ENCODE measurements at places on chromosomes 1 and 21.

GRCh38 chr1:22088331-22088730 lies 35.8 kb downstream of the CDC42 start:
- DNase-seq: no peak

DNA sequence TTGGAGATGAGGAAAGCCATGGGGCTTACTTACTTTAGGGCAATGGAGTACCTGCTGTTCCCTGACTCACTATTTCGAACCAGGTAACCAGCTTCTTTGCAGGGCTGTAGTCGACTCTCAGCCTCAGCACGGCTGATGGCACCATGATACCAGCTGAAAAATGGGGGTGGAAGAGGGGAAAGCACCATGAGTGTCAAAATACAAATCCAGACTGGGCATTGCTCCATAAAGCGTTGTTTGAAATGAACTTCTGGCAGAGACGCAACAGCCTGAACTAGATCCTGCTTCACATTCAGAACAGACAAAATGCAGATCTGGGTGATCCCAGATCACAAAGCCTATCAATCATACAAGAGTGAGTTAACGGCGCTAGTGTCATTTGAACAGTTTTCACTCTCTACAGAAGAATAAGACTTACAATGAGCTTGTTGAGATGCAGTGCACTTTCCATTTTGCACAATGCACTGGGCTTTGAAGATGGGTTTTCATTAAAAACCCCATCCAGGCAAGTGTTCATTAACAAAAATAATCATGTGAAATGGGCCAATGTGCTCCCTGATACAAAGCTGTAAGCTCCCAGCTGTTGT lies 16.0 kb upstream of the TDRD10 start:
- no peak for DNase-seq

- DNase-seq: no peak
These were observed 60.0 kb upstream of the HMCN1 start for GRCh38 chr1:185674201-185674600.

GRCh38 chr1:207429963-207430362 lies 24.2 kb upstream of the CR2 start:
- no peak for DNase-seq

- no peak for DNase-seq
These were observed 14.8 kb downstream of the IBA57 start for GRCh38 chr1:228180271-228180958.

GRCh38 chr1:154405747-154406571 lies 816 bp downstream of the IL6R start:
- no peak for DNase-seq

DNA sequence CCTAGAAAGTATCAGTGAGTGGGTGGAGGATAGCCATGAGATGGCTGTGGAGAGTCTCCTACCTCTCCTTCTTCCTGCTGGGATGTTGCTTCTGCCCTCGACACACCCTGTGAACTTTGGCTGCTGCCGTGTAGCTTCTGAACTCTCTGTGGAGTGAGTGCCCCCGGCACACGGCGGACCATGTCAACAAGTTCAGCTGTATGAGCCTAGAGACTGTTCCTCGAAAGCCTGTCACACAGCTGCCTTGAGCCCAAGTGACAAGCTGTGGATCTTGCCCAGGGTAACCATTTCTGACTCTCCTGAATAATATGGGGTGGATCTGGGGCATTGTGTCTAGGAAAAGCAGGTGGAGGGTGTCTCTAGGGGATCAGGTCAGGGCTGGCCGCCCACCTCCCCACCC lies 143.2 kb downstream of the NOS1AP start:
- no peak for DNase-seq

DNA sequence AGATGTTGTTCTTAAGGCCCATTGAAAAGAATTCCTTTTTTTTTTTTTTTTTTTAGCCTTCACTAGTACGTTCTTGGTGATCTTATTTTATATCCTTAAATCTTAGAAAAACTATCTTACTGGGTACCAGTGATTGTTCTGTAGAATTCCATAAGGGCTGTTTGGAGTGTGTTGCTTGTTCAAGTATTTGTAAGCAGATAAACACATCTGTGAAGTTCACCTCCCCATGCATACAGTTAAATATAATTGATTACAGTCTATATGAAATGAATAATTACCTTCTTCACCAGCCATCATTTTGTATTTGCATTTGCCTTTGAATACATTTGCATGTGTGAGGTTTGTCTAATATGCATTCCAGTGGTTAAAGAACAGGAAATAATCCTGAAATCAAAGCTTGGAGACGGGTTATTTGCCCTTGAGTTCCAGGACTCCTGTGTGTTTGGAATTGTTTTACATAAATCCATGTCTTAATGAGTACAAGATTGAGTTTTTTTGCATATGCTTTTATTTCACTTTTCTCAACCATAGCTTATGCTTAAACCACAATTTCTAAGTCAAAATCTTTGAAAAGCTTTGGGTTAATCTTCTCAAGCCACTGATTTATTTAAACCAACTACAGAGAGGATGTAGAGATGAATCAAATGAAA lies 73.1 kb downstream of the VPS13D start:
- DNase-seq: no peak

DNA sequence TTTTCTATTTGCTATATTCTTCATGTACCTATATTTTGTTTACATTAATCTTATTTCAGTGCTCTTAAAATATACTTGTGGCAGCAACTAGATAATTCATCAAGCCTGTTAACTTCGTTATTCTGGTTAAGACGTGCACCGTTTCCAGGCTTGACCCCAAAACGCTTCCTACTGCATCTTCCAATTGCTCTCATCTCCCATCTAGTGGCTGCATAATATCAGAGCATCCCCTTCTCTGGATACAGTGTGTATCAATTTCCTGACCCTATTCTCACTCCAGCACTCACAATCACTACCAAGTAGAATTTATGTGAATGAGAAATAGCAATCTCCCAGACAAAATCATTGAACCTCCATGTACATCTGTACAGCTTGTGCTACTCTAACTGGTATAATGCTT lies 1280.3 kb upstream of the B3GALT2 start:
- no peak for DNase-seq

DNA sequence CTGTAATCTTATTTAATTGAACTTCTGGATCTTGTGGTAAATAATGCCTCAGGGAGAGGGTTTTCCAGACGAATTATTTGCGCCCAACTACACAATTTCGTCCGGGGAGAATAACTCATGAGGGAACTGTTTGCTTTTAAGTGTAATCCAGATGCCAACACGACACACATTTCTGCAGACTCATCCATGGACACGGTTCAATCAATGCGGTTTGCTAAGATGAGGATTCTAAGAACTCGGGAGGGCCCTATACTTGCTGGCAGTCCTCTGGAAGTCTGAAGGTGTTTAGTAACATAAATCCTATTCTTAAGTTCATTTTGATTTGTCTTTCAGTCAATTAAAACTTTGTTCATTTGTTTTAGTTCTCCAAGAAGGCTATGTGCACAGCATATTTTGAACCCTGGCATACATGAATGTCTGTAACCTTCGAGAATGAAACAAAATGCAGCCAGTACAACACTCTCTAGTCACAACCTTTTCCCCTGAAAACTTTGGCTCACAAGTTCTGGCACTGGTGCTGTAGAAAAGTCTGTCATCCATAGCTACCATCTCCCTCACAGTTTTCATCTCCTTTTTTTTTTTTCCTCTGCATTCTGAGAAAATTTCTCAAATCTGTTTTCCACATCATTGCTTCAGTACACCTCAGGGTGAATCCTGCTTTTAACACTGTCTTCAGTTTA lies 38.8 kb downstream of the DIPK1A start:
- DNase-seq: no peak

- DNase-seq: no peak
These were observed 166.4 kb downstream of the PSMG1 start for GRCh38 chr21:39016740-39017315.

DNA sequence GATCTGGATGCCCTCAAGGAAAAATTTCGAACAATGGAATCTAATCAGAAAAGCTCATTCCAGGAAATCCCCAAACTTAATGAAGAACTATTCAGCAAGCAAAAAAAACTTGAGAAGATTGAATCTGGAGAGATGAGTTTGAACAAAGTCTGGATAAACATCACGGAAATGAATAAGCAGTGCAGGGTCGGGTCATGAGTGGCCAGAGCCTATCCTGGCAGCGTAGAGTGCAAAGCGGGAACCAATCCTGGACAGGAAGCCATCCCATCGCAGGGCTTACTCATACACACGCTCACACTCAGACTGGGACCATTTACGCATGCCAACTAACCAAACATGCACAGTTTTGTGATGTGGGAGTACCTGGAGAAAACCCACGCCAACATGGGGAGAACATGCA lies 43.1 kb downstream of the ZMYM1 start:
- DNase-seq: no peak

GRCh38 chr1:160724465-160725242 lies 13.0 kb upstream of the CD48 start:
- no peak for DNase-seq

DNA sequence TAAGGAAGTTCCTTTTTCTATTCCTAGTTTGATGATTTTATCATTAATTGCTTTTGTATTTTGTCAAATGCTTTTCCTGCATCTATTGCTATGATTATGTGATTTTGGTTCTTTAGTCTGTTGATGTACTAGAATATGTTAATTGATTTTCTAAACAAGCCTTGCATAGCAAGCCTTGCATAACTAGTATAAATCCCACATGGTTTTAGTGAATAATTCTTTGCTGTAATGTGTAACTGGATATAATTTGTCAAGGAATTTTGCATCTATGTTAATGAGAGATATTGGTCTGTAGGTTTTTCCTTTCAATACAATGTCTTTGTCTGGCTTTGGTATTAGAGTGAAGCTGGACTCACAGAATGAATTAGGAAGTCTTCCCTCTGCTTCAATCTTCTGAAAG lies 460.2 kb downstream of the LTN1 start:
- no peak for DNase-seq

- DNase-seq: no peak
These were observed 16.4 kb upstream of the TARBP1 start for GRCh38 chr1:234495231-234495990.

GRCh38 chr1:197413564-197413963 lies 145.5 kb downstream of the CRB1 start:
- no peak for DNase-seq

DNA sequence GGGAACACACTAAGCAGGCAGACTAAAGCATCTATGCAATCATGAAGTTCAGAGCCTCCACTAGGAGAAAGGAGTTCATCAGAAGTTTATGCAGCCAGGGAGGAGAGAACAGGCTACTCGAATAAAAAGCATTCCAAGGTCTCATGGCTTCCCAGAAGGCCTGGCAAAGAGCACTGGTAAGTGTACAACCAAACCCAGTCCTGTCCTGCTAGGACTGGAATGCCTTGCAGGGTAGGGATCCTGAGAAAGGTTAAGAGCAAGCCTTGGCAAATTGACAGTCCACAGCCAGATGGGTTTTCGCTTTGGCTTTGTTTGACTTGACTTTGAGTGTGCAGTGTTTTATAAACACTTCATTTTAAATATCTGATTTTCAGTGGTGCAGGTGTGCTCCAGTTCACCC lies 133.6 kb upstream of the ATP1B1 start:
- no peak for DNase-seq

DNA sequence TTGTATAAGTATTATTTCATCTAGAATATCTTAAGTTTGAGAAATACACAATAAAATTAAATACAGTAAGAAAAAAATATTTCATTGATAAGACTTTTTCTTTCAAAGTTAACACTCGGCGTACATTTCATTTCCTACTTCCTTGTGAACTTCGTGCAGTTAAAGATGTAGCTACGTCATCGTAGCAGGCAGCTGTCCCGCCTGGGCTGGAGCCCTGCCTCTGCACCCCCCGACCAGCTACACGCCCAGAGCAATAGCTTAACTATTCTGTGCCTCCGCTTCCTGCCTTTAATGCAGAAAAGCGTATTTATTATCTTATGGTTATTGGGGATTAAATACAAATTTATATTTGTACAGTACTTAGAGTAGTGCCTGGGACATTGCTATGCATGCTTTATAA lies 53.5 kb downstream of the CLSTN1 start:
- DNase-seq: no peak

- no peak for DNase-seq
These were observed 28.2 kb upstream of the CTSK start for GRCh38 chr1:150836129-150836773.

- DNase-seq: no peak
These were observed 21.1 kb downstream of the KCNN3 start for GRCh38 chr1:154848983-154849382.

DNA sequence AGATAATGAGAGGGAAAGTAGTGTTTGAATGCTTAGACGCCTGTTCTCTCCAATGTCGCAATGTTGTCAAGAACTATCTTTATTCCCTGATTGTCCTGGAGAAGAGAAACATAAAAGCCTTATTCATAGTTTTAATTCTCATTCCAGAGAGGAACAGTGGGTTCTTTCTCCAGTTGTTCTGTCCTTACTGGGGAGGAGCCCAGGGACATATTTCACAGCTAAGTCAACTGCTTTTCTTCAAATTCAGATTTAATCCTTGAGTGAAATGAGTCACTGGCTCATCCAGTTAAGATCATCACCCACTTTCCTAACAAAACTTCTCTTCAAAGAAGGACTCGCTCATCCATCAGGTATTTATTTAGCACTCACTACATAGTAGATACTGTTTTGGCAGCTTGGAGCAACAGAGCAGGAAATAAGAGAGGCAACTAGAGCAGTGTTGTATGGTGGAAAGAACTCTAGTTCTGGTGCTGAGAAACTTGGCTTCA lies 365.7 kb upstream of the USP24 start:
- DNase-seq: peak; percentile 86

GRCh38 chr21:36887963-36888362 lies 78.5 kb downstream of the HLCS start:
- no peak for DNase-seq

DNA sequence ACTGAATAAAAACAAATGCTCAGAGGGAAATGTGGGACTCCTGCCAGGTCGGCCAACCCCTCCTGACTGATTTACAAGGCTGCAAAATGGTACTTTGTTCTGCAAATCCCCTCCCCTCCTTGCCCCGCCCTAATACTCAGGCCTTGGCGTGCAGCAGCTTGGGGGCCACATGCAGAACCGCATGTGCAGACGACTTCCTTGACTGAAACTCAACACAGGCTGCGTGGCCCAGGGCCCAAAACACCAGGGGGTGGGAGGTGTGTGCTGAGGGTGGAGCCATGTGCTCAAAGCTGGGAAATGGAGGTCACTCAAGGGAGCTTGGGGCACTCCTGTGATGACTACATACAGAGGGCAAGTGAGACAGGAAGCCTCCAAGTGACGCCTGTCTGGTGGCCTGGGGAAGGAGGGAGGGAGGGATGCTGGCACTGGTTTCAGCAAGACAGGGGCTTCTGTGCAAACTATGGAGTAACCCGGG lies 87.2 kb downstream of the MRPL37 start:
- DNase-seq: peak; percentile 52

- no peak for DNase-seq
These were observed 4.0 kb downstream of the POLR3C start for GRCh38 chr1:145827966-145828365.
